ENCODE measurements at places on chromosomes 6 and 20. TPM values are rescaled to one million over a fixed set of nuclear protein-coding genes. Genes with fewer than 3 reads are reported as not detected.

PDE10A gene
- total RNA-seq = 22.6 TPM

COL9A3 gene
- total RNA-seq = 0.49 TPM

TULP4 gene
- total RNA-seq = 7.5 TPM

PDYN gene
- not detected for total RNA-seq

TTLL9 gene
- not detected for total RNA-seq

RHAG gene
- total RNA-seq = not detected

CST8 gene
- not detected for total RNA-seq

MTFR2 gene
- total RNA-seq = 12.0 TPM

PROCR gene
- 140 TPM for total RNA-seq

TRIM15 gene
- 0.03 TPM for total RNA-seq

IL20RA gene
- total RNA-seq = not detected

TPX2 gene
- total RNA-seq = 97.3 TPM

CTCFL gene
- 0.02 TPM for total RNA-seq

KCNK16 gene
- total RNA-seq = not detected

GMPR gene
- total RNA-seq = 5.6 TPM

All from A549 treated with AZD2906 at 1 μM for 4 hours (cell line).